ENCODE measurements at places on chromosomes 2 and 18. TPM values are rescaled to one million over a fixed set of nuclear protein-coding genes. Genes with fewer than 3 reads are reported as not detected.

DNA sequence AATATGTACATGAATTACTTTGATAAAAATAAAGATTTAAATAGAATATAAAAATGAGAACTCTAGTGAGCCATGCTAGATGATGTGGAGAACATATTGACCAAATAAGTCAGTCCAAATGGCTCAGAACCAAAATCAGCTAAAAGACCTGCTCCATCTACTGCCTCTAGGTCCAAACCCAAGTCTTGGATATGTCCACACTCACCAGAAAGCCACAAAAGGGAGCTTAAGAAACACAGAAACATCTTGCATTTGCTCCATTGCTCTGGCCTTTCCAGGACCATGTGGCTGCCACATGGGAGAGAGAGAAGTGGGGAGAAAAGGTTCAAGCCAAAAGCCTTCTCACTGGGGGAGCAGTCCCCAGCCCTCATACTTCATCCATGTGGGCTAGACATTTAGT, 272.5 kb downstream of the DYSF start:
- no peak overlapping the region for H3K4me3 ChIP-seq
- no peak overlapping the region for H3K27ac ChIP-seq
- H3K4me1 ChIP-seq = no peaks in the 10 kb centered on the region
- no peaks in the 10 kb centered on the region for H3K36me3 ChIP-seq

- DNase-seq = no peak
- H3K4me1 ChIP-seq = no peaks in the 10 kb centered on the region
- H3K27ac ChIP-seq = no peak overlapping the region
- H3K27me3 ChIP-seq = no peaks in the 10 kb centered on the region
- H3K4me3 ChIP-seq = no peak overlapping the region
Observed at GRCh38 chr2:45713591-45713990, 62.1 kb downstream of the PRKCE start.

- H3K4me3 ChIP-seq = no peak overlapping the region
- H3K27ac ChIP-seq = no peak overlapping the region
- no peaks in the 10 kb centered on the region for H3K36me3 ChIP-seq
- H3K27me3 ChIP-seq = no peaks in the 10 kb centered on the region
- DNase-seq = no peak
Observed at GRCh38 chr2:63440612-63441011, 147.7 kb downstream of the WDPCP start.

- H3K4me1 ChIP-seq = peaks cover 9% of the 10 kb centered on the region
- H3K4me3 ChIP-seq = no peak overlapping the region
- no peak overlapping the region for H3K27ac ChIP-seq
- H3K27me3 ChIP-seq = no peaks in the 10 kb centered on the region
- H3K36me3 ChIP-seq = peaks cover 2% of the 10 kb centered on the region
Observed at GRCh38 chr2:203155406-203155805, 83.4 kb upstream of the CYP20A1 start.

GRCh38 chr18:74252039-74252395, 39.7 kb downstream of the CYB5A start:
- H3K27ac ChIP-seq = no peak overlapping the region
- H3K27me3 ChIP-seq = no peaks in the 10 kb centered on the region
- H3K4me1 ChIP-seq = peaks cover 9% of the 10 kb centered on the region
- DNase-seq = no peak
- H3K4me3 ChIP-seq = no peak overlapping the region

DNA sequence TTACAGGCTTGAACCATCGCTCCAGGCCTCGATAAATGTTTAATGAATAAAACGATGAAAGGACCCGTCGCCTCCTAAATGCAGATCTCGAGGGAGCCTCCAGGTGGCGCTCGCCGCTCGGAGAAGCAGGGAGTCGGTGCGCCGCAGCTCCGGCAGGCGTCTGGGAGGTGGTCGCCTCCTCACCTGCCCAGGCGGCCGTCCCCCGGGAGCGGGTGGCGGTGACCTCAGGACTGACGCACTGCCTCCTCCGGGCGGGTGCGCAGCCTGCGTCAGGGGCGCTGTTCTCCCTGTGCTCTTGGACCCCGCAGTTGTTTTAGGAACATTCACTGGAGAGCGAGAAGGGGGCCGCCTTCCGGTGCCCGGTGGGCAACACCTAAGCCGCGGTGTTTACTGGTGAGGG, 38.6 kb upstream of the POLE4 start:
- DNase-seq = peak; percentile 68
- H3K36me3 ChIP-seq = no peaks in the 10 kb centered on the region
- no peak overlapping the region for H3K4me3 ChIP-seq
- H3K27me3 ChIP-seq = peaks cover 27% of the 10 kb centered on the region

DNA sequence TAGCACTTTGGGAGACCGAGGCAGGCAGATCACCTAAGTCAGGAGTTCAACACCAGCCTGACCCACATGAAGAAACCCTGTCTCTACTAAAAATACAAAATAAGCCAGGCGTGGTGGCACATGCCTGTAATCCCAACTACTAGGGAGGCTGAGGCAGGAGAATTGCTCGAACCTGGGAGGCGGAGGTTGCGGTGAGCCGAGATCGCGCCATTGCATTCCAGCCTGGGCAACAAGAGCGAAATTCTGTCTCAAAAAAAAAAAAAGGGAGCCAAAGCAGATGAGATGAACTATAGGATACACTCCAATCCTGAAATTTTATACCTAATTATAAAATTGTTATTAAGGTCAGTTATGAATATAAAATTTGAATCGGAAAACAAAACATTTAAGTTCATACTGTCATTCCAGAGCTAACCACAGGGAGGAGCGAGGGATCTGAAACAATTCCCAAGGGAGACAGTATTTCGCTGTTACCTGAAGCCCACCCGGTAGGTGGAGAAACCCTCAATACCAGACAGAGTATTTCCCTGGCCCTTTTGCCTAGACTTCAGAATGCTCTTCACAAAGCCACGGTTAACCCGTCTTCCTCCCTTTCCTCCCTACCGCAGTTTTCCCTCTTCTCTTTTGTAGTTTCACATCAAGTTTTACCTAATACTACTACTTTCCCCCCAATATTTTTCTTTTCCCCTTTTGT, 1.4 kb downstream of the PPM1G start:
- peaks cover 19% of the 10 kb centered on the region for H3K36me3 ChIP-seq
- DNase-seq = no peak
- H3K4me1 ChIP-seq = peaks cover 43% of the 10 kb centered on the region
- H3K27ac ChIP-seq = peak overlapping the region; percentile 89
- peaks cover 6% of the 10 kb centered on the region for H3K27me3 ChIP-seq

GRCh38 chr2:168138901-168139300, 108.5 kb downstream of the STK39 start:
- no peak overlapping the region for H3K4me3 ChIP-seq
- H3K36me3 ChIP-seq = peaks cover 15% of the 10 kb centered on the region
- peaks cover 6% of the 10 kb centered on the region for H3K4me1 ChIP-seq
- DNase-seq = no peak
- no peak overlapping the region for H3K27ac ChIP-seq
- no peaks in the 10 kb centered on the region for H3K27me3 ChIP-seq

GRCh38 chr18:48669991-48670750, 131.3 kb downstream of the CTIF start:
- H3K36me3 ChIP-seq = peaks cover 2% of the 10 kb centered on the region
- no peaks in the 10 kb centered on the region for H3K27me3 ChIP-seq
- H3K27ac ChIP-seq = no peak overlapping the region
- DNase-seq = no peak
- no peak overlapping the region for H3K4me3 ChIP-seq
- no peaks in the 10 kb centered on the region for H3K4me1 ChIP-seq

SPDYA gene
- total RNA-seq = 1.4 TPM

CACNB4 gene
- total RNA-seq = 0.21 TPM

CLEC4F gene
- total RNA-seq = not detected
